ENCODE measurements at places on chromosomes 11 and 22. TPM values are rescaled to one million over a fixed set of nuclear protein-coding genes. Genes with fewer than 3 reads are reported as not detected.

ALDH3B2 gene
- not detected for total RNA-seq

UBASH3B gene
- total RNA-seq: 22.5 TPM

GVQW3 gene
- total RNA-seq: 2.9 TPM

POU2F3 gene
- 0.20 TPM for total RNA-seq
